ENCODE measurements at places on chromosomes 11 and 22.
A peak's percentile ranks its signal among the peaks of the same experiment; 100 is the strongest.

DNA sequence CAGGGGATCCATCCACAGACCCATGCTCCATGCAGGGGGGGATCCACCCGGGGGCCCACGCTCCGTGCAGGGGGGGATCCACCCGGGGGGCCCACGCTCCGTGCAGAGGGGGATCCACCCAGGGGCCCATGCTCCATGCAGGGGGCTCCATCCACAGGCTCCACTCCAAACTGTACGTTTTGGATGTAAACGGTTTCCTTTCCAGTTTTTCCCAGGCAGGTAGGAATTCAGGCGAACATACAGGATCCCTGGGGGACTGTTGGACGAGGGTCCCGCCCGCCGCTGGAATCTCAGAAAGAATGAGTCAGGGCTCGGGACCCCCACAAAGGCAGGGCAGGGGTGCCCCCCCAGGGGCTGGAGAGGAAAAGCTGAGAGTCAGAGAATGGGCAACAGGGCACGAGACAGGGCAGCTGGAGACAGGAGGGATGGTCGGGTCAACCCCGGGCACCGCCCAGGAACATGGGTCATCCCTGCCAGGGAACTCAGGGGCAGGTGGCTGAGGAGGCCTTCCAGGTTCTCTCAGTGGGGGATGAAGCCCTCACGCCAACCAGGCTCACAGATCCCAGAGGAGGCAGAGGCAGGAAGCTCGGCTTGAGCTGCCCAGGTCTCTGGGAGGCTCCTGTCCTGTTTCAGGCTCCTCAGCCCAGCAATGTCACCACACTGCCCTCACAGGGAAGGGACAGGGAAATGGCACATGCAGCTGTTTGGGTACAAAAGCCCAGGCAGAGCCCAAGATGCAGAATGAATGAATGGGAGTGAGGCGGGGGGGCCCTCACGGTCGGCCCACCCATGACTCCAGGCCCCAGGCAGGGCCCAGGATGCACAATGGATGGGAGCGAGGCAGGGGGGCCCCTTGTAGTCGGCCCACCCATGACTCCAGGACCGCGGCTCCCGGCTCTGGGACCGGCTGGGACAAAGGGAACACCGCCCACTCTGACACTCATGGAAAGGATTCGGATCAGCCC, 200.2 kb downstream of the BRD1 start:
- DNase-seq, result no peak

DNA sequence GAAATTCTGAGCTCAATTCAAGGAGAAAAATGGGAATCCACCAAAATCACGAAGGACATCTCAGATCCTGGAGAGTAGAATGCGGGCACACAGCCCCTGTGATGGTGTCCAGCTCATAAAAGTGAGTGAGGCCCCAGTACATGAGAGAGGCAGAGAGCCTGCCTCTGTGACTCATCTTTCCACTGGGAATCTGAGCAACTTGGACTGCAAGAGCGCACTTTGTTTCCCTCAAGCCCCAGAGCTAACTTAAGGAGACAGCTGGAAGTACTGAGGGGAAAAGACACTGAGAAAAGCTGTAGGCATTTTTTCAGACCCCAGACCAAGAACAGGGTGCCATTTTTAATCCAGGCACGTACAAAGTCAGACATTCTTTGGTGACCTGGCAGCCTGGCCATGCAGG, 273.7 kb downstream of the C11orf87 start:
- DNase-seq, result peak; percentile 57

- DNase-seq, result no peak
Measured at GRCh38 chr11:67586568-67587250, 3.1 kb downstream of the GSTP1 start.

DNA sequence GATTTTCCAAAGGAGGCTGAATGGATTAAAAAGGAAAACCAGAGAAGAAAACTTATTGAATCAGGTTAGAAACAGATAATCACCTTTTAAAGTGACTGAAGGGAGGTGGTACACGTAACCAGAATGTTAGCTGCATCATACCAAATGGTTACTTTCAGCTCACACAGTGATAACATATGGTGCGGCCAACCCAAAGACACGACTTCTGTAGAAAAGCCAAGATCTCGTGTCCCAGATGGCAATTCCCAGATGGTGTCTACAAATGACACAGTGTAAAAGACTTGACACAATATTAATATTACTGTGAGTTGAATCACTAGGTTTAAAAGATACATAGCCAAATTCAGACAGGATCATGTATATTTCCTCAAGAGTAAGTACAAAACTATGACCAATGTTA, 5.2 kb downstream of the PPP2R1B start:
- no peak for DNase-seq
